Stimulated activated CD4-positive, alpha-beta T cell treated with anti-CD3 and anti-CD28 coated beads, Interleukin-12 subunit alpha, Interleukin-12 subunit beta, amount 100 ng/mL, for 4 hours (primary cell): ENCODE measurements at places on chromosomes 2 and 18.

- DNase-seq = no peak
Observed at GRCh38 chr2:37589298-37589697, 82.1 kb downstream of the CDC42EP3 start.

DNA sequence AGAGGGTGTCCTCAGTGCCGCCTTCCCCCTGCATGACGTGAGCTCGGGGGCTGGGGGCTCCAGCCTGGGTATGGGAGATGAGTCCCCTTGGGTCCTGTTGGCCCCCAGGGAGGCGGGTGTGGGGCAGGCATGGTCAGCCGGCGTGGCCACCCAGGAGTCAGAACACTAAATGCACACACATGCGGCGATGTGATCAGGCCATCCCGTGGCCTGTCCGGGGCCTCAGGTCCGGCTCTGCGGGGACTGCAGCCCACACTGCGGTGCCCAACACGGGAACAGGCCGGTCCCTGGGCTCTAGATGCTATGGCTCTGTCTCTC, 13.8 kb downstream of the ANO7 start:
- no peak for DNase-seq

GRCh38 chr2:161417438-161418274, 1.6 kb downstream of the TBR1 start:
- DNase-seq = no peak

DNA sequence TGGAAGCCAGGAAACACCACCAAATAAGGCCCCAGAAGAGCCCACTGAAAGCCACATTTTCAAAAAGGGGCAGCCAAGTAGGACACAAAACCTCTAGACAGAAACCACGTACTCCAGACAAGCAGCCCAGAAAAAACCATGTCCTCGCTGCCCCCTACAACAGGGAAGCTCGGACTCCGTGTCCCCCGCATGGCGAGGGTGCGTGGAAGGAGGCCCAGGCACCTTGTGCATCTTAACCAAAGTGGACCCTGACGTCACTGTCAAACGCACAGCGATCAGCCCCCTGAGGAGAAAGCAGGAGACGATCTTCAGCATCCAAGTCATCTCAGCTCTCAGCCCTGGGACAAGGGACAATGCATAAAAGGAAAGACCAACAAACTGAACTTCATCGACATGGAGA, 168.4 kb downstream of the EIPR1 start:
- DNase-seq = no peak

DNA sequence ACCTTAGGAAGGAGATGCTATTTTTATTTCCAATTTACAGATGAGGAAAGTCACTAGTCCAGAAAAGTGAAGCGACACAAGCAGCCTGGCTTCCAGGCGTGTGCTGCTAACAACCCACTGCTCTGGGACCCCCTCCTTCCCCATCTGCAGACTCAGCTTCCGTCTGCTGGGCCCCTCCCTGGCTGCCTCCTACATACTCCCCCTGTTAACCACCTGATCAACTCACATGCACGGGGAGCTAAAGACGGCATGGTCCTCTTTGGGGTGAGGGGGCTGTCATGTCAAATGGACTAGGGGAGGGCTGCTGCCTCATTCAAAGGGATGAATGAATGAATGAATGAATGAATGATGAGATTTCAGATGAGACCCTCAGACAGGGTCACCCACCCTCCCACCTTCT, 184.2 kb downstream of the CTIF start:
- no peak for DNase-seq

DNA sequence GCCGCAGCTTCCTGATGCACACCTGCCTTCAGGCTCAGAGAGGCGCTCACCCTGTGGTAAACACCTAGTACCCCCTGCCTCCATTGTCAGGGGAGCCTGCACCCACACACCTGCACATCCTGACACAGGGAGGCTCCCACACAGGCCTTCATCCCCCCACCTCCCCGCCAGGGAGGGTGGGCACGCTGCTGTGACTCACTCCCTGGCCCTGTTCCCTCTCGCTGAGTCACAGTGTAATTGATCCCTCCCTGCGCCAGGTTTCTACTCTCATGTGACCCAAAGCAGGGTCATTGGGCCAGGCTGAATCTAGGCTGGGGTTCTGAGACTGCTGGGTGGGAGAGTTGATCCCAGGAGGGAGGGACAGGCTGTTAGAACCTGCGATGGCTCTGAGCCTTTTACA, 8.5 kb upstream of the CELF4 start:
- no peak for DNase-seq

GRCh38 chr2:162115076-162115475, 37.0 kb downstream of the GCG start:
- DNase-seq = no peak

DNA sequence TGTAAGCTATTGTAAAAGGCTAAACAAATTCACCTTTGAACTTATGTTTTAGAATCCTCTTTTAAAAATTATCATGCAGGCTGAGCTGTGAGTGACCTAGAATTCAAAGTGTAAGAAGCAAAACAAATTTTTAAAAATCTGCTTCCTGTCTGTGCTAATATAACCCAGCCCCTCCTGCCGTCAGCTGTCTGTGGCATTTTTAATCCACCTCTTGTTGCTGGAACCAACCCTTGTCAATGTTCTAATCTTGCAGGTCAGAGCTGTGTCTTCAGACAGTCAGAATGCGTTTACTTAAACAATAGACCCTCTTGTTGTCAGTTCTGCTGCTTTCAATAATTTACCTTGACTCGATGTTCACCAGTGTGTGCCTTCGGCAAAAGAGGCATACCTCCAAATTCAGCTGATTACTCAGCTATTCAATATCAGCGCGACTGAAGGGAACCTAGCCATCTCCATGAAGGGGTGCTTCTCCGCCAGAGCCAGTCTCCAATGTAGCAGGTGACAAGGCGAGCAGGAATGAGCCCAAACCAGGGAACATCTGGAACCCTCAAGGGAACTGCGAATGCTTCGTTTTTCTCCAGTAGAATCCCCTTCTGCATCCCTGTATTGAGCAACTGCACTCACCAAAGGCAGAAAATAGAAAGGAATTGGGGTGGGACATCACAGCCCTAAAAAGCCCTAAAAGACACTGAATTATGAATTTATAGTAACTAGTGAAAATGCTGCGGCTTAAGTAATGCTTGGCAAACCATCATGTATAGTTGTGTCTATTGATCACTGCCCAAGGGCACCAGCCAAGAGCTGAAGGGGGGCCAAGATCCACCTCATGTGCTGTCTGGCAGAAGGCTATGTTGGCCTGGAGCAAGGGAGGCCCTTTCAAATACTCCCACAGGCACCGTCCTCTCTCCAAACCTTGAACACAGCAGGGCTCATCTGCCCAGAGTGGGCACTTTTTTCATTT, 62.5 kb downstream of the LYPD6B start:
- no peak for DNase-seq

DNA sequence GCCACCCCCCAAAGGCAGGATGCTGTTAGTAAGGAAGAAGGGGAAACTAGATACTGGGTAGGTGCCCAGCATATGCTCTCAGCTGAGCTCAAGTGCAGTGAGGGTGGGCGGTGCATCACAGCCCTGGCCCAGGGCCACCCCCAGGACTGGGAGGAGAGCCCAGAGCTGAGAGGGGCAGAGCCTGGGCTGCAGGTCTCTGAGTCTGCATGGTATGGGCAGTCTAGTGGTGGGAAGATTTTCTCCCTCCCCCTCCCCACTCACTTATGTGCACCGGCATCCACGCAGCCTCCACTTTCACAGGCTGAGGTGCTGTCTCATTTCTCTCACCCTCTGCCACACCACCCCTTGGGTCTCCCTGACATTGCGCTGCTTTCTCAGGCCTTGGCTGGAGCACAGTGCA, 48.5 kb upstream of the CAB39 start:
- DNase-seq = no peak
